Stimulated activated CD8-positive, alpha-beta memory T cell treated with anti-CD3 and anti-CD28 coated beads, Interleukin-15, amount 100 ng/mL, for 24 hours (primary cell): ENCODE measurements at places on chromosomes 3 and 15.

DNA sequence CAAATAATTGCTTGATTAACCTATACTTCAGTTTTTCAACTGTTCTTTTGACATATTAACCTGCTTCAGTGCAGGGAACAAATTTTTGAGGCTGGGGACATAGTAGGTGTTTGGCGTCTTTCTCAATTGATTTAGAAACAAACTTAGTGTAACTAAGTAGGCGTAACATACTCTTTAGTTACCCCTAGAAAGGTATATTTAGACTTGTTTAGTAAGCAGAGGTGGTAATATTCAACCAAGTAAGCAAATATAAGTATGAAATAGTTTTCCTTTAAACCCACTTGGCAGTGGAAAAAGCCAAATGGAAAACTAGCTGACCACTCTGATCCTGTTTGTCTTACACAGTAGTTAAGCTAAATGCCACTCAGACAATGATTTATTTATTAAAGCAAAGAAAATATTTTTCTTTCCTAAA, 113.2 kb downstream of the MBNL1 start:
- DNase-seq: no peak

- DNase-seq: no peak
These were observed 69.4 kb upstream of the POLG start for GRCh38 chr15:89404023-89404422.

- no peak for DNase-seq
These were observed 37.6 kb downstream of the OSTN start for GRCh38 chr3:191236646-191237045.

- DNase-seq: no peak
These were observed 16.3 kb downstream of the HHLA2 start for GRCh38 chr3:108312656-108313055.

DNA sequence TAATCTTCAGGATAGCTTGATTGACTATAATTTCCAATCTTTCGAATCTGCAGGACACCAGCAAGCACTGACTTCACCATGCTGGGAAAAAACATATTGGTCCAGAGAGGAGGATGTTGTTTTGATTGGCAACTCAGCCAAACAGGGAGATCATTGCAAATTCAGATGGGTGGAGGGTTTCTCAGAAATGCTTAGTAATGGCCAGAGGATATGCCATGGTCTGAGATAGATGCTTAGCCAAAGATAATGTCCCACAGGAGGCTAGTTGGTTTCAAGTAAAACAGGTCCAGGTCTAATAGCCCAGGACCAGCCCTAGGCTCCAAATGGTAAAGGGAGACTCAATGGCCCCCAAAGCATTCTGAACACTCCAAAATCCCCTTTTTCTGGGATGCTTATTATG, 46.7 kb upstream of the CCDC80 start:
- no peak for DNase-seq

DNA sequence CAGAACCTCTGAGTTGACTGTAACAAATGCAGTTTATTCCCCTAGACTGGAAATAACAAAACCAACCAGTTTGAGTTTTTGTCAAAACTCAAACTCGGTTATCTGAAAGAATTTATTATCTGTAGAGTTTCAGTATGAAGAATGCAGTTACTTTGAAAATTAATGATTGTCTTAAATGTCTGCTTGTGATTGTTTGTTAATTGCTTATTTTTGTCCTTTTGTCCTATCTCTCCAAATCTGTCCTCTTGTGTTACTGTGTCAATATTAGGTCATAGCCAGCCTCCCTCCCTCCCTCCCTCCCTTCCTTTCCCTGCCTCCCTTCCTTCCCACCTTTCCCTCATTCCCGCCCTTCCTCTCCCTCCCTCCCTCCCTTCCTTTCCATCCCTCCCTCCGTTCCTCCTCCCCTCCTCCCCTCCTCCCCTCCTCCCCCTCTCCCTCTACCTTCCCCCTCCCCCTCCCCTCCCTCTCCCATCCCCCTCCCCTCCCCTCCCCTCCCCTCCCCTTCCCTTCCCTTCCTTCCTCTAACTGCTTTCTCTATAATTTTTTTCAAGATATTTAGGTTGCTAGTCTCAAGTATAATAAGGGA, 153.5 kb downstream of the FNDC3B start:
- no peak for DNase-seq

DNA sequence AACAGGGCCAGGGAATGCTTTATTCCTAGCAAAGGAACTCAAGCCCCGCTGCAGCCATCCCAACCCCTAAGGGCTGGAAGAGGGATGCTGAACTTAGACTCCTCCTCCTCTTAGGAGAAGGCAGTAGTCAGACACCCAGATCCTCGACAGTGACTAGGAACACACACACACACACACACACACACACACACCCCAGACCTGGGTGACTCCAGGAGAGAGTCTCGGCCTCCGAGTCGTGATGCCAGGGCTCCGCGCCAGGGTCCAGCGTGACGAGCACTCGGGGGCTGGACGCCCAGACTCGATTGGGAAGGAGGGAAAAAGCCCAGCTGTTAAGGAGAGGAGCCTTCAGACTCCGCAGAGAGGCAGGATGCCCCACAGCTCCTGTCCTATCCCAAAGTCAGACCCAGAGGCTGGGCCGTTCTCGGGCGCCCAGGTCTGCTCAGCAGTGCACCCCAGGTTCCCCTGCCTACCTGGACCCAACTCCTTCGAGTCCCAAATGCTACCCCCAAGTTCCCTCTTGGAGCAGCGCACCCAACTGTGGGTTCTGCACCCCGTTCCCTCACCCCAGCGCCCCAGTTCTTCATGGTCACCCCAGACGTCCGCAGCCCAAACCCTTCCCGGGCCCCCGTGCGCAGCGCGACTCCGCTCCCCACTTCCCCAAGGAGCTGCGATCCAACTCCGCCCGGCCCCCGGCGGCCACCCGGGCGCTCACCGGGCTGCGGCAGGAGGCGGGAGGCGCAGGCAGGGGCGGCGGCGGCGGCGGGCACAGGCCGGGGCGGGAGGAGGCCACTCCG, 421 bp downstream of the BMF start:
- no peak for DNase-seq
